Activated B cell treated with CpG ODN at 0.5 μM for 24 hours (primary cell): ENCODE measurements at places on chromosomes 11 and 22.

GRCh38 chr11:61503135-61503770, 5.3 kb upstream of the LRRC10B start:
- no peak for DNase-seq

DNA sequence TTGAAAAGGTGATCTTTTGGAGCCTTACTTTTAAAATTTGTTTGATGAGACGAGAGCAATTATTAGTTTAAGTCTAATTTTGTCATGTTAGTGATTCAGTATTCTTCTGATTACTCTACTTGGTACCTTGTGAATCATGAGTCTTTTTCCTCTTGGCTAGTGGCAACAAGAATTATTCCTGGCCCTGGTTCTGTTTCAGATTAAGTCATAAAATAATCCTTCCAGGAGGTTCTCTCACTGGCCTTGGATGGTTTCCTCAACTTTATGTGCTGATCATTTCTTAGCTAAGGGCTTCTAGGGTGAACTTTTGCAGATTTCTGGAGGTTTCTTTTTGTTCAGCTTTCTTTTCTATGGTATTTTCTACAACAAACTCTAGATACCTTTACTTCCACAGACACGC, 741.8 kb upstream of the LUZP2 start:
- DNase-seq, result no peak

GRCh38 chr11:20310596-20311394, 52.7 kb upstream of the HTATIP2 start:
- no peak for DNase-seq

DNA sequence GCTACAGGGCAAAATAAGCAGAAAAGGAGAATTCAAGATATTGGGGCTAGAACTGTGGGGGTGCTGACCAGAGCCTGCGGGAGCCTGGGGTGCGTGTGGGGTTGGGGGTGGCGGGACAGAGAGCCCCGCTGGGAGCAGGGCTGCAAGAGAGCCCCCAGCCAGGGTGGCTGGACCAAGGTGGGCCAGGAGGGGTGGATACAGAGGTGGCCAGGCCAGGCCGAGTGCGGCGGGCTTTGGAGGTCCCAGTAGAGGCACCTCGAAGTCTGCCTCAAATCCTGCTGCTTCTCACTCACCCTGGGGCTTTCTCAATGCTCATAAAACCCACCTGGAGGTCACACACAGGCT, 16.9 kb upstream of the MUC5B start:
- no peak for DNase-seq

GRCh38 chr11:35106595-35106994, 32.4 kb upstream of the CD44 start:
- no peak for DNase-seq

DNA sequence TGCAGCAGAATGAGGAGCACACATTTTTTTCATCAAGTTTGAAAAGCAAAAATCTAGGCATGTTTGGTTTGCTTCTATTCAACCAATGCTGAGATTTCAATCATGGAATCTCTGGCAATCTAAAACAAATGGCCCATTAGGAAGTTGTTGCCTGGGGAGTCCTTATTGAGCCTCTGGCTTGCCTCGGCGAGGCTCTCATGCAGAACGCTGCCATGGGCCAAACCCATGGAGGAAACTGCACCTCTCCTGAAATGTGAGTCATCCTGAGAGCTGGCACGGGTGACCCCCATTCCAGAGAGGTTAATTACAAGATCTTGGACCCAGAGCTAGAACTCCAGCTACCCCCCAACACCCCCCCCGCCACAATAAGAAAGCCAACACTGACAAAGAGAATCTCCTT, 80.7 kb downstream of the MN1 start:
- no peak for DNase-seq

GRCh38 chr11:18752502-18752901, 26.5 kb upstream of the IGSF22 start:
- DNase-seq, result no peak
